ENCODE measurements at places on chromosomes 2 and 18. TPM values are rescaled to one million over a fixed set of nuclear protein-coding genes. Genes with fewer than 3 reads are reported as not detected.

BOLL gene
- total RNA-seq = not detected

DTNA gene
- total RNA-seq = 0.58 TPM

LRRC30 gene
- not detected for total RNA-seq

FSHR gene
- total RNA-seq = not detected

DNA sequence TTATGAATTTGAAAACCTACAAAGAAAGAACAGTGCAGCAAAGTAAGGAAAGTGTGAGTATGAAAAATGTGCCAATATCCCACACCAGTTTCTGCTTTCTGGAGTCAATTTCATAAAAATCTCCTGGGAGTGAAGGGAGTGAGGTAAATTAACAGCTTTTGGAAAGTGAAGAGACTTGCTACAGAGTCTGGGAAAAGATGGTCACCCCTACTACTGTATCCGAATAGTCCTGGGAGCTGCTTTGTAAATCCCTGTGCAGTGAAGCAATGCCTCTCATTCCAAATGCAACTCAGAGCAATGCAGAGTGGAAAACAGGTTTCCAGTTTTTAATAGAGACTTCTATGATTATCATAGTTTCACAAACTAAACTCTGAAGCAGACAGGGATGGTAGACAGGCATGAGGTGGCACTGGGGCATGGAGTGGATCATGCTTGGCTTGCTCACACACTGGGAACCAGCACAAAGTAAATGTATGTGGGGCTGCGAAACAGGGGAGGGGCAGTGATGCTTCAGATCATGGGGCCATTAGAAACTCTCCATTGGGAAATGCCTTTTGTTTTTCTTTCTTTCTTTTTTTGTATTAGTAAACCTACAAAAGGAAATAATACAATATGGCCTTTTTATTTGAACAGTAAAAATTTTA is 10.6 kb downstream of the COL5A2 start:
- no peaks in the 10 kb centered on the region for H3K27me3 ChIP-seq
- DNase-seq = no peak
- H3K27ac ChIP-seq = no peak overlapping the region

DNA sequence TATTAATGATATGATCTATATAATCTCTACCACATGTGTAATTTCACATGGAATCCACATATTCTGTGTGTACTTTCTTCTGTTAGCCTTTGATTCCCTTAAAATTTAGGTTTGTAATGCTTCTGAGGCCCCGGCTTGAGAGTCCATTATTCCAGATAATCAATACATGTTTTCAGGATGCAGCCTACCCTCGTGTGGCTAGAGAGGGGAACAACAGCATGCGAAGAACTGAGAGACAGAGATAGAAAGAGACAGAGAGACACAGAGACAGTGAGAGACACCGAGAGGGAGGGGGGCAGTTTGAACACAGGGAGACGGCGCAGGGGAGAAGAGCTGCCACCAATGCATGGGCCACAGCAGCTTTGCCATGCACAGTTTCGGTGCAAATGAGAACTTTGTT is 185.4 kb downstream of the SNTG2 start:
- no peaks in the 10 kb centered on the region for H3K27me3 ChIP-seq
- no peaks in the 10 kb centered on the region for H3K36me3 ChIP-seq
- no peak overlapping the region for H3K27ac ChIP-seq
- DNase-seq = no peak

DNA sequence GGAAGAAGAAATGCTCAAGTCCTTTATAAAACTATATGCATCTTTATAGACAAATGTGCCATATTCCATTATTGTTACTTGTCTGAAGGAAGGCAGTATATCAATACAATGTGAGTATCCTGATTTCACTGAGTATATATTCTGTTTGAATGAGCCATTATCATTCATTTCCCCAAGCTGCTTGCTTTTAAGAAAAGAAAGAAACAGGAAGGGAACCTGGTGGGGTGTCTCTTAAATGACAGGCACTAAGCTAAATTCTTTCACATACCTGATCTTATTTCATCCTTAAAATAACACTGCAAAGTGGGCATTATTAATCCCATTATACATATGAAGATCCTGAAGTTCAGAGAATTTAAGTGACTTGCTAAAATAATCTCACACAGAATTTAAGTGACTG is 307.9 kb downstream of the SLC8A1 start:
- no peak for DNase-seq
- no peaks in the 10 kb centered on the region for H3K4me1 ChIP-seq
- H3K27me3 ChIP-seq = no peaks in the 10 kb centered on the region
- H3K27ac ChIP-seq = no peak overlapping the region

DNA sequence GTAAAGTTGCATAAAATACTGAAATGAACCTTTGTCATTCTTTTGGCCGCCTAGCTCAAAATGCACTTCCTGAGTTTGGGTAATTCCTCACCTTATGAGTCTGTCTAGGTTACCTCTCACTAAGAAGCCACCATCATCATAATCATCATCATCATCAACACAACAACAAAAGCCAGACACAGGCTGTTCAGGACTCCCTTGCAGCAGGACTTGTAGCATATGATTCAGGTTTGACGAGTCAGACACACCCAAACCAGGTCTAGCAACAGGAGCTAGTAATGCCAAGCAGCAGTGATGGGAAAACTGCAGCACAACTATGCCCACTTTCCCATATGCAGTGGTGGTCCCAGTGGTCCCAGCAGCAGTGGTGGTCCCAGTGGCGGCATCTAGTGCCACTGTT is 2.8 kb upstream of the SGO2 start:
- H3K4me3 ChIP-seq = no peak overlapping the region
- no peaks in the 10 kb centered on the region for H3K36me3 ChIP-seq
- no peaks in the 10 kb centered on the region for H3K27me3 ChIP-seq
- no peak overlapping the region for H3K27ac ChIP-seq
- no peak for DNase-seq

GRCh38 chr18:11669948-11670275 is 19.2 kb upstream of the GNAL start:
- no peaks in the 10 kb centered on the region for H3K36me3 ChIP-seq
- no peak for DNase-seq
- no peak overlapping the region for H3K4me3 ChIP-seq
- no peaks in the 10 kb centered on the region for H3K27me3 ChIP-seq
- H3K27ac ChIP-seq = no peak overlapping the region

Data from CD4-positive, alpha-beta memory T cell (primary cell).